Kidney epithelial cell (primary cell): ENCODE measurements at places on chromosomes 6 and 20. TPM values are rescaled to one million over a fixed set of nuclear protein-coding genes. Genes with fewer than 3 reads are reported as not detected.
A peak's percentile ranks its signal among the peaks of the same experiment; 100 is the strongest.

The LEMD2 gene
- 78.0 and 80.6 TPM in 2 replicates for total RNA-seq

The FKBP5 gene
- total RNA-seq: 9.7 and 10.4 TPM in 2 replicates

The PSMB8 gene
- 62.8 and 84.1 TPM in 2 replicates for total RNA-seq

The BTNL2 gene
- total RNA-seq: not detected in 2 replicates

The LY6G6D gene
- total RNA-seq: not detected in 2 replicates

DNA sequence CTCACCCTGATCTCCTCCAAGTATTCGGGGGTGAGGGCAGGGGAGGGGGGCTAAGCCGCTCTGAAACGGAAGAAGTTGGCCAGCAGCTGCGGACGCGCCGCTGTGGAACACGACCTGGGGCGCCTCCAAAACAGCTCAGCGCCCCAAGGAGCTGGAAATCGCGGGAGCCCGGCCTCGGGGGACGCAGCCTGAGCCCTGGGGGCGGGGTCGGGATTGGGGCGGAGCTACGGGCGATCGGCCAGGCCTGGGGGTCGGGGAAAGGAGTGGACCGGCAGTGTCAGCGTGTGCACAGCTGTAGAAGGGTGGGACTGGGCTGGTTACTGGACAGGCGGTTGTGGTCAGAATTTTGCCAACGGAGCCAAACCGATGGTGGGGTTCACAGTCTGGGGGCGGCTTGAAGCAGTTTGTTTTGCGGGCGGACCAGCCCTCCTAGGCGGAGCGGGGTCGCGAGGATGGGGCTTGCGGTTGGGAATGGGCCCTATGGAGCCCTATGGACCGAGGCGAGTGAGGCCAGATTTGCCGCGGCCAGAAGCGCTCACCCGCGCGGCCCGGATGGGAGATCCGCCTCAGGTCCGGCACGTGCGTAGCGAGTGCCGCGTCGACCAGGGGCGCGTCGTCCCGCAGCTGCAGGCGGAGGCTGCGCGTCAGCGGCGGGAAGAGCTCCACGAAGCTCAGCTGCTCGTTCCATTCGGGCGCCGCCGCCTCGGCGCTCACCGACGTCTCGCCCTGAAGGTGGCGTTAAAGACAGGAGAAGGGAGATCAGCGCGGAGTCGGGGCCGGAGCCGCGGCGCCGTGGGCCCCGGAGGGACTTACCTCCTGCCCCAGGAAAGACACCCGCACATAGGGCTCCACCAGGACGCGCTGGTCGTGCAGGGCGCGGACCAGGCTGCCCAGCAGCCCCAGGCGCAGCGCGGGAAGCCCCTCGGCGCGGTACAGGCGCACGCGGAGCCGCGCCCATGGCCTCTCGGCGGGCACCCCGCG lies 14.3 kb upstream of the SPAG4 start:
- DNase-seq: no peak

- DNase-seq: no peak
These were observed 58.4 kb downstream of the PDE7B start for GRCh38 chr6:135909737-135910387.

GRCh38 chr20:10542442-10542841 lies 107.3 kb downstream of the SLX4IP start:
- no peak for DNase-seq

DNA sequence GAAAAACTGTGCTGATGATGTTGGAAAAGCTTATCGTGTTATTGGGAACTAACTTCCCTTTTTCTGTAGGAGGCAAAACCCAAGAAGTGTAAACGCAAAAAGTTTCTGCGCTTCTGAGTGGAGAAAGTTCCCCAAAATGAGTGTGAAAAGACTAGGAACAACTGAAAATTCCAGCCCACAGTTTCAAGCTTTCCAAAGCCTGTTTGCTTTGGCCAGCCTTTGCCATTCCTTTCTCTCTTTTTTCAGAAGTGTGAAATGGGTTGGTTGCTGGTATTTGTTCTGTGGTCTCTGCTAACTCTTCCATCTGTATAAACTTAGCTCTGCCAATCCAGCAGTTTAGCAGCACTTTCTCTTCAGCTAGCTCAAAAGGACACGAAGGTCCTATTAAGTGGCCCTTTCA lies 491.3 kb downstream of the MAFB start:
- no peak for DNase-seq

- no peak for DNase-seq
These were observed 29.1 kb downstream of the RPS12 start for GRCh38 chr6:132843316-132844035.

GRCh38 chr6:21444711-21445260 lies 148.8 kb upstream of the SOX4 start:
- DNase-seq: no peak

- no peak for DNase-seq
These were observed 23.7 kb downstream of the SERPINB1 start for GRCh38 chr6:2817903-2818443.

DNA sequence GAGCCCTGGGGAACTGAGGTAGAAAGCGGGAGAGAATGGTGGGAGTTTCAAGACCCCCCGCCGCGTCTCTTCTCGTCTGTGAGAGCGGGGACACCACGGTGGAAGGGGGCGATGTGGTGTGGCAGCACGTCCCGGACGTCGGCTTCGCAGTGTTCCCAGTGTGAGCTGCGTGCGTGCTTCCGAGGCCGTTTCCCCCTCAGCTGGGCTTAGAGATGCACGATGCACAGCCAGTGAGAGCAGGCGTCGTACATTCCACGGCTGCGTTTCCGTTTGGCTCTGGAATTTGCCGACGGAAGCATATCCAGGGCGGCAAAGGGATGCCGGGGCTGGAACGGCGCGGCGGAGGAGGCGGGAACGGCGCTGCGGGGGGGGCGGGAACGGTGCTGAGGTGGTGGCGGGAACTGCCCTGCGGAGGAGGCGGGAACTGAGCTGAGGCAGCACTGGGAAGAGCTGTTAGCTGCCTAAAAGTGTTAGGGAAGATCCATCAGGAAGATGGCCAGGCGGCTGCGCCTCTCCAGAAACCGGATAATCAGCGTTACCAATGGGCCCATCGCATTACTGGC lies 37.7 kb downstream of the KIF25 start:
- peak; percentile 35 for DNase-seq

DNA sequence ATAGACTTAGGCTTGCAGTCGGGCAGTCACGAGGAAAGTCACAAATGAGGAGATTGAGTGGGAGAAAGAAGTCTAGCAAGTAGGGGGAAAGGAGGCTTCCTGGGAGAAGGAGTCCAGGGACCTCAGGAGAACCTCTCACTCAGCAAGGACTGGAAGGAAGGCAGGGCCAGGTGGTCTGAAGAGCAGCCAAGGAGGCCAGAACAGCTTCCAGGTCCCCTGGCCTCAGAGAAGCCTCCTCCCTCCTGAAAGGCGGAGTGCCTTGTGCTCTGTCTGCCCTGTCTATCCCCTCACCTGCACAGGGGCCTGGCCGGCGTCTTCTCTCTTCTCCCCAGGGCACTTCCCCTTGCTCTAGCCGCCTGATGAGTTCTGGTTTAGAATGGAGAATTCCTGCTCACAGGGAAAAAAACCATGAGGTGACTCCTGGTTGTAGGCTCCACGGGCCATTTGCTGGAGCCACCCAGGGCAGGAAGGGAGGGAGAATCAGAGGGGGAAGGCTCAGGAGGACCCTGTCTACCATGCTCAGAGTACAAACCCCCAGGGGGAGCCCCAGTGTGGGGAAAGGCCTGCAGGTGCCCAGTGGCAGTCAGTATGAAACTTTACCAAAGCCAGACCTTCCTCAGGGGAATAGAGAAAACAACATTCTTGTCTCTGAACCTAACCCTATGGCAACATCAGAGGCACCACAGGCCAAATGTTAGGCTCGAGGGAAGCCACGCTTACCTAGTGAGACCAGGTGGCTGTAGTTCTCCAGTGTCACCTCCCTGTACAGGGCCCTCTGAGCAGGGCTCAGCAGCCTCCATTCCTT lies 11.2 kb downstream of the ZNF337 start:
- no peak for DNase-seq

- no peak for DNase-seq
These were observed 177.2 kb upstream of the TAB2 start for GRCh38 chr6:149140137-149140909.

DNA sequence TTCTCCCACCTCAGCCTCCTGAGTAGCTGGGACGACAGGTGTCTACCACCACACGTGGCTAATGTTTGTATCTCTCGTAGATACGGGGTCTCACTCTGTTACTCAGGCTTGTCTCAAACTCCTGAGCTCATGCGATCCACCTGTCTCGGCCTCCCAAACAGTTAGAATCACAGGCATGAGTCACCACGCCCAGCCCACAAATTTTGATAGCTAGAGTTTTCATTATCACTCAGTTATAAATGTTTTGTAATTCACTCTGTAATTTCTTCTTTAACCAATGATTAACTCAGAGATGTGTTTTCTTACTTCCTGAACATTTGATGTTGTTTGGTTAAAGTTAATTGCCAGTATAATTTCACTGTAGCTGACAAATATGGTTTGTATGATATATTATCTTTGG lies 249.3 kb downstream of the SMOC2 start:
- DNase-seq: no peak

DNA sequence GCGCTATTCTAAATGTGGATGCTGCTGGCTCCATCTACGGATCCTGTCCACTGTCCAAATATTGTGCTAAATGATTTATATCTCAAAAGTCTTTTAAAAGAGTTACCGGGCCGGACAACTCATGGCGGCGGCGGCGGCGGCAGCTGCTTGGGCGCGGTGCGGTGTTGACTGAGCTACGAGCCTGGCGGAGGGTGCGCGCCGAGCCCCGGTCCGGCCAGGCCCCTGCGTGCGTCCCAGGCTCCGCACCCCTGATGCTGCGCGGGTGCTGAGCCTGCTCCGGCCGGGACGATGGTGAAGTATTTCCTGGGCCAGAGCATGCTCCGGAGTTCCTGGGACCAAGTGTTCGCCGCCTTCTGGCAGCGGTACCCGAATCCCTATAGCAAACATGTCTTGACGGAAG lies 303.4 kb downstream of the CENPW start:
- DNase-seq: no peak
